ENCODE measurements at places on chromosomes 2 and 18.

DNA sequence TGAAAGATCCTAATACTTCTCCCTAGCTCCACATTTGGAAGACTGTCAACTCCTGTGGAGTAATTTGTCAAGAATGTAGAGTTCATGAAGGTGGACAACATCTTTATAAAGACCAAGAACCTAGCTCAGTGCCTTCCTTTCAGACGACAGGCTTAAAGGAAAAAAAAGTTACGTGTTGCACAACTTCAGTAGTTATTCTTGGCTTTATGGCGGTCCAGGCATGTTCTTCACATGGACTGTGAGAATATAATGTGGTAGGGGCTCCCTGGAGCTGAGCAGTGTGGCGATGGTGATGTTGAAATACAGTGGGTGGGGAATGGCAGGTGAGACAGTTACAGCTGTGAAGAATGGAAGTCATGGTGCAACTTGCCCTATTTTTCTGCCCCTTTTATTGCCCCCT lies 3.9 kb downstream of the TAF1B start:
- no peak for DNase-seq

GRCh38 chr2:85396531-85397470 lies 13.4 kb downstream of the CAPG start:
- DNase-seq: no peak

DNA sequence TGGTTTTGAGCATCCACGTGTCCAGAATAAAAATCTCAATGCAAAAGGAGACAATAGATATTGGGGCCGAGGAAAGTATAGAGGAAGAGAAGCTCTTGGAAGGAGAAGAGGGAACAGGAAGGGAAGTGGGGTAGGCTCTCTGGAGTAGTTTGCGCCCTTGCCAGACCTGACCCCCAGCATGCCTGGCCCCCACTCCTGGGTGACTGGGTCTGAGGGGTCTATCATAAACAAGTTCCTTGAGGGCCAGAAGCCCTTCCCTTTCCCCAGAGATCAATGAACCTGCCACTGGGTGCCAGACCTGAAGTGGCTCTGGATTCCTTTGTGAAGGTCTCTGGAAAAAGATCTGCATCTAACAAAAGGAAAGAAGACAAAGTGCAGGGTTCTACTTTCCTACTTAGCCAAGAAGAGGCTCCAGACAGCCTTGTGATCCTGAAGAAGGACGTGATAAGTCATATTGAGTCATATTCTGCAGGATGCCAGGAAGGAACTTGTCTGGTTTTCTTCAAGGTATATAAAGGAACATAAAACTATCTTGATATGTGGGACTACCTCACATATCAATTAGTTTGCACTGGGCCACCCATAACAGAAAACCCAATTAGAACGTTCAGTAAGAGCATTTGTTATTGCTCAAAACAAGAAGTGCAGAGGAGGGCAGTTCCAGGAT lies 18.7 kb upstream of the ATOH8 start:
- no peak for DNase-seq

GRCh38 chr2:109155553-109156451 lies 26.8 kb downstream of the SH3RF3 start:
- no peak for DNase-seq

DNA sequence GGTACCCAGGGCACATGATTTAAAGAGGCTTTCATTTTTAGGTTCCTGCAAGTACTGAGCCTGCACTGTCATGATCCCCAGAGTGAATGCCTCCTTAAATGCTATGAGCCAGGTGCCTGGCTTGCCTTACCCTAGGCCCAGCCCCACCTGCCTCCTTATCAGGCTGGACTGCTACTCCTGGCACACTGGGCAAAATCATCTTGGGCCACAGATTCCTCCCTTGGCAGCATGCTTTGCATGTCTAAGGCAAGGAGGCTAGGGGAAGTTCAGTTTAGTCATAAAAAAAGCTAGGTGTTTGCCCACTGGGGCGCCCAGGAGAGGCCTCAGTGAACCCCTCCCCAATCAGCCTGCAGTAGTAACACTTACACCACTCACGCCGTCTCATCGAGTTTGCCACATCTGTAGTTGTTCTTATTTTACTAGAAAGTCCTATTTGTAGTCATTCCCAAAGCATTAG lies 45.1 kb downstream of the LBH start:
- no peak for DNase-seq
